A549 treated with ZK216348 at 1 μM for 4 hours (cell line): ENCODE measurements at places on chromosomes 6 and 20. TPM values are rescaled to one million over a fixed set of nuclear protein-coding genes. Genes with fewer than 3 reads are reported as not detected.

The CCM2L gene
- total RNA-seq: 0.28 to 0.88 TPM (median 0.41 TPM) in 5 replicates

The FAM162B gene
- not detected in 5 replicates for total RNA-seq

The CHRNA4 gene
- 0.06 to 0.63 TPM (median 0.45 TPM) in 5 replicates for total RNA-seq

The FAM210B gene
- 8.5 to 12.8 TPM (median 12.5 TPM) in 5 replicates for total RNA-seq

The COL9A3 gene
- 0.21 to 0.81 TPM (median 0.49 TPM) in 5 replicates for total RNA-seq

The TUBB2B gene
- total RNA-seq: 10.7 to 14.6 TPM (median 13.2 TPM) in 5 replicates

The PDYN gene
- total RNA-seq: not detected in 5 replicates

The TXLNB gene
- not detected in 5 replicates for total RNA-seq

The STMND1 gene
- not detected in 5 replicates for total RNA-seq

The ERVFRD-1 gene
- total RNA-seq: not detected in 5 replicates

The TREM2 gene
- total RNA-seq: not detected in 5 replicates

The EYA4 gene
- 7.9 to 12.6 TPM (median 9.7 TPM) in 5 replicates for total RNA-seq

The ID4 gene
- total RNA-seq: 0.87 to 1.5 TPM (median 0.90 TPM) in 5 replicates

The ESR1 gene
- total RNA-seq: not detected in 5 replicates

The GNAS-AS1 gene
- not detected in 5 replicates for total RNA-seq

The APOBEC2 gene
- total RNA-seq: not detected in 5 replicates

The GPX5 gene
- not detected in 5 replicates for total RNA-seq

The LINC00237 gene
- total RNA-seq: not detected in 5 replicates

The SLPI gene
- total RNA-seq: 8.3 to 13.8 TPM (median 9.4 TPM) in 5 replicates

The PSORS1C2 gene
- not detected in 5 replicates for total RNA-seq

The ARFGEF3 gene
- total RNA-seq: 0.45 to 0.61 TPM (median 0.48 TPM) in 5 replicates

The PRR18 gene
- total RNA-seq: 0.09 to 0.54 TPM (median 0.21 TPM) in 4 of 5 replicates, not detected in the other

The POU3F2 gene
- 0.06 TPM in 1 of 5 replicates, not detected in the others for total RNA-seq

The BTNL2 gene
- total RNA-seq: not detected in 5 replicates

The HLA-DQA1 gene
- total RNA-seq: not detected in 5 replicates

The TGM3 gene
- 0.07 to 0.22 TPM (median 0.08 TPM) in 3 of 5 replicates, not detected in the others for total RNA-seq

The OR10C1 gene
- not detected in 5 replicates for total RNA-seq

The CDH4 gene
- 6.1 to 9.9 TPM (median 7.4 TPM) in 5 replicates for total RNA-seq
